D721Med (cell line): ENCODE measurements at places on chromosomes 4 and X.

DNA sequence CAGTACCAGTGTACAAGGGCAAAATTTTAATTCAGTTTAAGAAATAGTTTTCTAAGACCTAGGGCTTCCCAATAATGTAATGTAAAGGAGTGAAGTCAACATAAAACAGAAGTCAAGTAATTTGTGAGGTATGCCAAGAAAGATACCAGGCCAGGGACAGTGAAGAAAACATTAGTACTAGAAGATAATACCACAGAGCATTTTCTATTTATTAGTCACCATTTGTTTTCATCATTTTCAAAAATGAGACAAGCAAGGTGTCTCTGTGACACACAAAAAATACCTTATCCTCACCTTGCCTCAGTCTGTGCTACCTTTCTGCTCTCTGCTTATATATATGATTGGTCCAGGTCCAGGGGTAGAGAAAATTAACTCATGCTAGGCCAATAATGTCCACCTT, 46.8 kb downstream of the VEGFC start:
- no peak for DNase-seq

DNA sequence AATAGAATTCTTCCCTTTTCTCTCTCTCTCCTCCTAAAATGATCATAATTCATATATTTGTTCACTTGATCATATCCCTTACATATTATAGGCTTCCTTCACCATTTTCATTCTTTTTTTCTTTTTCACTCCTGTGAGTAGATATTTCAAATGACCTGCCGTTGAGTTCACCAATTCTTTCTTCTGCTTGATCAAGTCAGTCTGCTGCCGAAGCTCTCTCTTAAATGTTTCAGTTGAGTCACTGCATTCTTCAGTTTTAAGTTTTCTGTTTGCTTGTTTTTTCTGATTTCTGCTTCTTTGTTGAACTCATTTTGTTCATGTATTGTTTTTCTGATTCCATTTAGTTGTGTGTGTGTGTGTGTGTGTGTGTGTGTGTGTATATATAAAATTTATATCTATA, 354.3 kb downstream of the GPAT3 start:
- no peak for DNase-seq

DNA sequence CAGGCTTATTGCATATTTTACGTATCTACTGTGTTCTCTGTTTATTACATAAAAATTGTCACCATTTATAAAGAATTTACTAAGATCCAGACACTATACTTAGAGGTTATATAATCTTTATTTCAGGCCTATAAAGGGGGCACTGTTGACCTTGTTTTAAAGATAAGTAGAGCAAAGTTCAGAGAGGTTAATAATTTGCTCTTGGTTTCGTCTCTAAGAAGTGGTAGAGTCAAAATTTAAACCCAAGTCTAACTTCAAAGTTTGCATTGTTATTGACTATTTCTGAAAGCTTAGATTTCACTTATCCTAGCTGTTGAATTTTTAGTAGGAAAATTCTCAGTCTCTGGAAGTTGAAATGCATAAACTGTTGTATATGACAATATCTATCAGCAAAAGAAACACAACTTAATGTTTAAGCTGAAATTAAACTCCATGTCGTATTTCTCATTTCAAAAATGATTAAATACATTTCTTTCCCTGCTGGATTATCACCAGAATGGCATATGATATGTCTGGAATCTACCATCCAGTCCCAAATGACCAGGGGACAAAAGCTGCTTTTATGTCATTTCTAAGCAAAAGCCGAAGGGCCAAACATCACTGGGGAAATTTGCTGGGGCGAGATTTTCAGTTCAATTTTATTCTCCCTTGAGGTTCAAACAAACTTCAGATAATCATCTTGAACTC, 138.4 kb downstream of the SLC7A11 start:
- DNase-seq = no peak

GRCh38 chr4:139761461-139761860, 95.8 kb downstream of the MGST2 start:
- no peak for DNase-seq

DNA sequence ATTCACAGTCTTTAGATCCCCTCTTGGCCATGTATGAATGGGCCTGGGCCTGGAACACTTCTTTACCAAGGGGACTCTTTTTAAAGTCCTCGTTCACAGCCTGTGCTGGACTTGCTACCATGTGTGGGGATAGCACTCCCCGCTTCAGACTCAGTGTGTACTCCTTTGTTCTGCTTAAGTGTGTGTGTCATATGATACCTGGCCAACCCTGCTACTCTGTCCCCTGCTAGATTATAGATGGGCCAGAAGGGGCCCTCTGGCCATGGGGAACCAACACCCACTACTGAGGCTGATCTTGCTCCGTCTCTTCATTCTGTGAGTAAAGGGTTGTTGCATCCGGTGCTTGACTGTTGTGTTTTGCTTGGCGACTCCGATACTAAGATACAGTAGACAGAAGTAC, 8.0 kb downstream of the CCDC110 start:
- no peak for DNase-seq

DNA sequence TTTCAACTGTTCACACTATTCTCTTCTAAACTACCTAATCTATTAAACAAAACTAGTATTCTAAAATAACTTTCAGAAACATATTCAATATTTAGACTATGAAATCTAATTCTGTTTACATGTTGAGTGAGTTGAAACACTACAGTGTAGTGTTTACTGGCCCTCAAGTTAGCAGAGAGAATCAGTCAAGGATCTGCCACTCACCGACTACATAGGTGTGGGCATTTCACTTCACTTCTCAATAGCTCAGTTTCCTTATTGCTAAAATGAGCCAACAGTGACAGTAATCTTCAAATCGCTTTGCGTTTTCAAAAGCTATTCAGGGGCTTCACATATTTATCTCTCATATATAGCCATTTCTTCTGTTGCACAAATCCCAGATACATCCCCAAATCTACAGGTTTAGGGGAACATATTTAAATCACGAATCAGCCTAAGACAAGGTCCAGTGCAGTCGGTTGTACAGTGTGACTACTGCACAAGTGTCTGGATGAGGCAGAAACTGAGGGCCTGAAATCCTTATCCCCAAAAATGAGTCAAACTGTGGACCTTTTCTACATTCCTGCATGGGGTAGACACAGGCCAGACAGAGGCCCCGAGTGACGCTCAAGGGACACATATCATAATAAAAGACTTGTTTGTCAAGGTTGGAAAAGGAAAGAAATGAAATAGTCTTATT, 129.8 kb downstream of the PPP3CA start:
- DNase-seq = no peak

- DNase-seq = no peak
Measured at GRCh38 chrX:150270622-150271021, 92.5 kb upstream of the MAMLD1 start.

GRCh38 chr4:21569638-21570037, 378.9 kb downstream of the KCNIP4 start:
- DNase-seq = no peak

DNA sequence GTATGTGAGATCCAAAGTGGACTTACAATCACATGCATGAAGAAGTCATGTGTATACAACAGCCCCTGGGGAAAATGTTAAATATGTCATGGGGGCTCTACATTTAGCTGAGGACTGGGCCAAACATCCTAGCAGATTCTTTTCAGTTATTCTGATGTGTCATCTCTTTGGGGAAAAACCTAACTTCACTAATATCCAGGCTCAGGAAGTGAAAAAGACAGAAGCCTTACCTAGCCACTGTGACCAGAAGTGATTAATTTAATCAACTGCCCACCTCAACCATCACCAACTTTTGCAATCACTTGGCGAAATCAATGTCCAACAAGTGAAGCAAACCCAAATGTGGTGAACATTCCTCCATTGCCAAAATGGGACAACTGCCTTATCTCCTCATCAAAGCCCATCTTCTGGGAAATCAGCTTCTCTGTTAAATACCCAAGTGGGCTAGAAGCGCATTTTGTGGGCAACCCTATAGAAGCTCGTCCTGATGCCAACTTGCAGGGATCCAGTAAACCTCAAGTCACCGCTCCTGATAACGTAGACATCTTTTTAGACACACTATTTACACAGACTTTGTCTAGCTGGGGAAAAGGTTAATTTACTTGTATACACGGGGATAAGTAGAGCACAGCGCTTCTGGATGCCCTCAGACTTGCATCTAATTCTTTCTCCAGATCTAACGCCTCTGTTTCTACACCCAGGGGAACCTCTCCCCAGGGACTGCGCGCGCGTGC, 1.4 kb upstream of the HHIP start:
- no peak for DNase-seq

DNA sequence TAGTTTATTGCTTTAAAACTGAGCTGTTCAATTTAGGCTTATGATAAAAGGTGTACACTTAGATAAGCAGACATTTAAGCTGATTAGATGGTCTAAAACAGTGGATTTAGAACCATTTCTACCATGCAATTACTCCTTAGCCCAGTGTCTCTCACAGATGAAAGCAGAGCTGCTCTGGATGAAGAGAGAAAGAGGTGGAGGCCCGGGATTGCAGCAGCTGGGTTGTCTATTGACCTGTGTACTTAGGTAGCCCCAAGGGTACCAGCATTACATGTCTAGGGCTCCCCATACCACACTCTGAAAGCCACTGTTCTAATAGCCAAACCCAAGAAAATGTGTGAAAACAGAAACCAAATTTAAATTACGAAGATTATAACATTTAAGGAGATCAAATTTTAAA, 86.0 kb upstream of the GIMD1 start:
- no peak for DNase-seq

- no peak for DNase-seq
Measured at GRCh38 chr4:152289941-152290340, 246.0 kb downstream of the FBXW7 start.

GRCh38 chr4:54842656-54843055, 184.9 kb downstream of the KIT start:
- DNase-seq = no peak

DNA sequence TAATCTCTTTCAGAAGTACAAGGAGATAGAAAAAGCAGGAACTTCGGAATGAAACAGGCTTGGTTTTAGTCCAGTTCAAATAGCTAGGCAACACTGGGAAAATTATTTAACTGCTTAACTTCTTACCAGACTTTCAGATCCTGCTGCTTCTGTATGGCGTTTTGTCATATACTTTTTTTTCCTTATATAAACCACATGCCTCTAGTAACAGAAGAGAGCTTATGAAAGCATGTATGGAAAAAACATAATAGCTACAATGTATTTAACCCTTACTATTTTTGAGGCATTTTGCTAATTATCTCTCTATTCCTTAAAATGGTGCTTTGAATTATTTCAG, 439.6 kb downstream of the INPP4B start:
- no peak for DNase-seq

DNA sequence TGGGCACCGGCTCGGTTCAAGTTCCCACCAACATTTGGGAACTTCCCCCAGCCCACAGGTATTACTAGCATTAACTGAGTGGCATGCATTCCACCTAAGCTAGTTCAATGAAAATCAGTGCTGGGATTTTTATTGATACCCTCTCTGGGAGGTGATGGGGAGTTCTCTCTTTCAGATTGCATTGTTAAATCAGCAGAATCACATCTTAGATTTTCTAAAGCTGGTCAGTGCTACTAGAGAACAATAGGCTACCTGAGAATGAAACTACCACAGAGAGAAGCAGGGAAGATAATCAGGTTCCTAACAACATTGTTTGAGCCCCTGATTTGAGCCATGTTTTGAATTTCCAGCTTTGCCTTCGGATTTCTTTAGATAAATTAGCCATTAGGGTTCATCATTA, 16.0 kb downstream of the EPGN start:
- no peak for DNase-seq

GRCh38 chrX:920234-920799, 289.7 kb downstream of the SHOX start:
- no peak for DNase-seq

GRCh38 chr4:7873881-7874280, 65.8 kb downstream of the AFAP1 start:
- DNase-seq = no peak

DNA sequence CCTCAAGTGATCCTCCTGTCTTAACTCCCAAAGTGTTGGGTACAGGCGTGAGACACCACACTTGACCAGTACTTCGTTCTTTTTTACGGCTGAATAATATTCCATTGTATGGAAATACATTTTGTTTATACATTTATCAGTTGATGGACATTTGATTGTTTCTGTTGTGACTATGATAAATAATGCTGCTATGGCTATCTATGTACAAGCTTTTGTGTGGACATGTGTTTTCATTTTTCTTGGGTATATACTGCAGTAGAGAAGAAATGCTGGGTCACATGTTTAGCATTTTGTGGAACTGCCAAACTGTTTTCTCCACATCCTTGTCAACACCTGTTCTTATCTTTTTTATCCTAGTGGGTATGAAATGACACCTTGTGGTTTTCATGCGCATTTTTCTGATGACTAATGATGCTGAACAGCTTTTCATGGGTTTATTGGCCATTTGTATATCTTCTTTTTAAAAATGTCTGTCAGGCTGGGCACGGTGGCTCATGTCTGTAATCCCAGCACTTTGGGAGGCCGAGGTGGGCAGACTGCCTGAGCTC, 37.3 kb downstream of the SAT1 start:
- DNase-seq = no peak

- no peak for DNase-seq
Measured at GRCh38 chrX:107574054-107574683, 54.1 kb upstream of the PRPS1 start.

DNA sequence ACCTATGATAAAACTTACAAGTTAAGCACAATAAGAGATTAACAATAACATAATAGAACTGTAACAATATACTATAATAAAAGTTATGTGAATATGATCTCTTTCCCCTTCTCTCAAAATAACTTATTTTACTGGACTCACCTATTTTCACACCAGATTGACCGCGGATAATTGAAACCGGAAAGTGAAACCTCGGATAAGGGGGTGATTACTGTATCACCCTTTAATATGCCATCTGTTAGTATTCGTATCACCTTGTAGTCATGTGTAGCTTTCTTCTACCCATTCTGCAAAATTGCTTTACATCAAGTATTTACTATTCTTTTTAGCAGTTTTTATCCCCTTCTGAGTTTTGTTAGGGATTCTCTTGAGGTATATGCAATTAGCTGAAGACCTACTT, 1.8 kb downstream of the SPCS3 start:
- no peak for DNase-seq

GRCh38 chrX:84479086-84479485, 23.2 kb downstream of the HDX start:
- no peak for DNase-seq

DNA sequence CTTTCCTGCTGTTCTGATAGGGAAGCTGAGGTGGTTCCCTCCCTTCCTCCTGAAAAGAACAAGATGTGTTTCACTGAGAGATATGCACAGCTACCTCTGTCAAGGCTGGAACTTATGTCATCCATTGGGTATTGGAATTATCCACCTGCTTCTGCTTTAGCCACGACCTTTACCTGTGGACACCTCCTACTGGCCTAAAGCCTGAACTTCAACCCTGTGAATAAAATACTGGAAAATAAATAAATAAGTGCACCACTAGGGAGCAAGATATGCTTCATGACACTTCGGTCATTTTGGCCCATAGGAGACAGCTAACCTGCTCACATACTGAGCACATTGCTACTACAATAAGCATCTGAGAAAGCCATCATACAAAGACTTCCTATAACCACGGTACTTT, 419.9 kb upstream of the NWD2 start:
- no peak for DNase-seq

DNA sequence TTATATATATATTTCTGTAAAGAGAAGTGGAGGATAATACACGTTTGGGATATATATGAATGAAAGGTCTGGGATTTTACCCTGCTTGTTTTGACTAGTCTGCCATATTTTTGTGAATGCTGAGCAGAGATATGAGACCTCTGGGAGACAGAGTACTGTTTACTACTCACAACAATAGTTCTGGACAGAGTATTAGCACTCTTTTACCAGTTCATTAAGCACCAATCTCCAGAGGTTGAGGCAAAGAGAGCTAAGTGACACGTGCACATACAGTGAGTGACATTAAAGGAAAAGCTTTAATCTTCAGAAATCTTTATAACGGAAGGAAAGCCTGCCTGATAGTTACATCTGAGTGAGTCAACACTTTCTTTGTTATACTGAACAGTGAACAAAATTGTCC, 1452.7 kb upstream of the TENM3 start:
- no peak for DNase-seq
